Fibroblast of skin of left biceps (primary cell): ENCODE measurements at places on chromosomes 4 and X.

- DNase-seq = no peak
These were observed 940 bp upstream of the NSD2 start for GRCh38 chr4:1870328-1870577.

DNA sequence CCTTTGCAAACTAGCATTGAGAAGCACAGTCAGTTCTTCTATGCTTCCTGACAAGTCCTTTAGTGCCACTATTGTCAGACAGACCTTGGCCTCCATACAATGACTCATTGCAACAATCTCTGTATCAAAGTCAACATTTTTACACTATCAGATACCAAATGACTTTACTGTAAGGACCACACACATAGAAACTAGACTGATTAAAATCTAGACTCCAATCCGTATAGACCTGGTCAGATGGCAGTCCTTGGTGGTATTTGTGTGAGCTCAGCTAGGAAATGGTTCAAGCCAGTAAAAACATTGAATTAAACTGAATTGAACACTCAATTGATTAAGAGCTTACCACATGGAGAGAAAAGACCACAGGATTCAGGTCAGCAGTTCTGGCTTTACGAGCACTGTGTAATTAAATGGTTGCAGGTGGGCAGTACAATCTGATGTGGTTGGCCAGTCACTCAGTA lies 549.8 kb upstream of the LCORL start:
- DNase-seq = no peak

GRCh38 chr4:140286456-140286855 lies 87.0 kb upstream of the SCOC start:
- DNase-seq = no peak

GRCh38 chr4:21948347-21949072 lies at the start of gene KCNIP4:
Gene KCNIP4 (minus strand): TSS chr4:21948772.
- no peak for DNase-seq

- no peak for DNase-seq
These were observed 123.2 kb downstream of the ELOVL6 start for GRCh38 chr4:110075083-110075738.

- no peak for DNase-seq
These were observed 628.0 kb downstream of the IL1RAPL1 start for GRCh38 chrX:29215251-29215650.

DNA sequence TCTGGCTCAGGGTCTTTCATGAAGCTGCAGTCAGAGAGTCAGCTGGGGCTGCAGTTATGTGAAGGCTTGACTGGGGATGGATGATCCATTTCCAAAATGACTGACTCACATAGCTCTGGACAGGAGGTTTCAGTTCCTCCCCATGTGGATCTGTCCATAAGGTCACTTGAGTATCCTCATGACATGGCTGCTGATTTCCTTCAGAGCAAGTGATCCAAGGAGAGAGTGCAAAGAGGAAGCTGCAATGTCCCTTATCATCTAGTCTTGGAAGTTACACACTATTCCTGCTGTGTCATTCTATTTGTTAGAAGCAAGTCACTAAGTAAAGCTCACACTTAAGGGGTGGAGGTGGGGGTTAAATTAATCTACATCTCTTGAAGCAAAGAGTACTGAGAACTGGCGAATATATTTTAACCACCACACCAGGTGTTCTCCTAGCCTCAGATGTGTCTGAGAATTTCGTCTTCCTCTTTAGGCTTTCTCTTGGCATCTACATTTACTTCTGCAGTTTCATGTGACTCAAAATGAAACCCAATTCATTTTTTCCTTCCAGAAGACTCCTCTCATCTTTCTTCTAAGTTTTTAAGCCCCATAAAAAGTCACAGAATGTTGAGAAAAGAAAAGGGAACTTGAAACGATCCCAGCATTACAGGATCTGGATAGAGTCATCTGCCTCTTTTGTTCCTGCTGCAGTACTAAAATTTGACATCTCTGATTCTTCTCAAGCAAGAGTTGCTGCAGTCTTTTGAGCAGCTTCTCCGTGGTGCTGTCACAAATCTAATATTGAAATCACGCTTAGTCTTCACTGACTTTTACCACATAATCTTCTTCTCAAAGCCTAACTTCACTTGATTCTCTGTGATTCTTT lies 3.8 kb upstream of the GRPR start:
- DNase-seq = no peak

DNA sequence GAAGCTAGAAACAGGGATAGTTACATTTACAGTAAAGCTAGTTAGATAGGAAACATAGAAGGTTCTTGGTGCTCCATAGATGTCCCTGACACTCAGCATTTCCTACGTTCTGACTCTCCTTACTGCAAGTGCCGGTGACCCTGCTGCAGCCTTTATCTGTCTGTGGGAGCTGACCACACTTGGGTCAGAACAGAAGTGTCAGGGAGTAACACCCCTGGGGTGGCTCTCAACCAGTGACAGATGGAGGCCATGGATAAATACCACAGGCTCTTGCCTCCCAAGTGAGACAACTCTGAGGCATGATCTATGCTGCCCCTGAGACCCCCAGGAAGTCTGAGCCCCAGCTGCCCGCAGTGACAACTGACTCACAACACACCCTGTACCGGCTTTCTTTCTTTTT lies 69.8 kb downstream of the ANXA3 start:
- DNase-seq = no peak

- DNase-seq = no peak
These were observed 1536.4 kb upstream of the TENM3 start for GRCh38 chr4:180706766-180707165.

GRCh38 chr4:6225469-6225868 lies 25.1 kb upstream of the JAKMIP1 start:
- DNase-seq = no peak

DNA sequence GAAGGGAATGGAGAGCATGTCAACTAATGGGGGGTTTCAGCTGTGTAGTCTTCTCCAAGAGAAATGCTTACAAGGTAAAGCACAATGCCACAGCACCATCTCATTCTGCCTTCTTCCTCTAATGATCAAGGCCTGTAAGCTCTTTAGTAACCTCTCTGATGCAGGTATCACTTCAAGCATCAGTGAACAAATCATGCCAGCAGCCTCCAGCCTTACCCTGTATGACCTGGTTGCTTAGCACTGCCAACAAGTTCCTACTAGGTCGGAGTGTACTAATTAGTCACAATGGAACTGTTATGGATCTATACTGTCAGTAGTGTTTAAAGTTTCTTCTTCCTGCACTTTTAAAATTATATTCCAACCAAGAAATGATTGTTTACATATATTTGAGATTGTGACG lies 197.7 kb downstream of the GRID2 start:
- no peak for DNase-seq

DNA sequence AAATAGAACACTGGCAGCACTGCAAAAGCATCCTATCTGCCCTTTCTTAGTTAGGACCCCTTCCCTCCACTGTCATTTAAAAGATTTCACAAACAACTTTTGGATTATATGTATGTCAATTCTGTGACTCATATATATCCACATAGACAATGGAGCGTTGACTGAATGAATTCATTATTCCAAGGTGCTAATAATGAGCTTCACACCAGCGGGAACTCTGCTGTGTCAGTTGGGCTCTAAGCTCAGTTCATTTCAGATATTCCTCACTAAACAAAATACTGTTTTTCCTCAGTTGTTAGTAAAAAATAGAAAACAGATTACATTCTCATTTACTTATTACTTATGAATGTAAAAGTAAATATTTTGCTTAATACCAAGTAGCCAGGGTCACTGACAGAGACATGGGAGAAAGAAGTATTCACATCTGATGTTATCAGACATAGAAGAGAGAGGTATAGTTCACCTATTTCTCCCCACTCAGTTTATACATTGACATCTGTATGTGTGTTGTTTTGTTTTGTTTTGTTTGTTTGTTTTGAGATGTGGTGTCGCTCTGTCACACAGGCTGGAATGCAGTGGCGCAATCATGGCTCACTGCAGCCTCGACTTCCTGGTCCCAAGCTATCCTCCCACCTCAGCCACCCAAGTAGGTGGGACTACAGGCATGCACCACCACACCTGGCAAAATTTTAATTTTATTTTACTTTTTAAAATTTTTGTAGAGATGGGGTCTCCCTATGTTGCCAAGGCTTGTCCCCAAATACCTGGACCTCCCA lies 10.9 kb downstream of the NFKB1 start:
- DNase-seq = no peak

DNA sequence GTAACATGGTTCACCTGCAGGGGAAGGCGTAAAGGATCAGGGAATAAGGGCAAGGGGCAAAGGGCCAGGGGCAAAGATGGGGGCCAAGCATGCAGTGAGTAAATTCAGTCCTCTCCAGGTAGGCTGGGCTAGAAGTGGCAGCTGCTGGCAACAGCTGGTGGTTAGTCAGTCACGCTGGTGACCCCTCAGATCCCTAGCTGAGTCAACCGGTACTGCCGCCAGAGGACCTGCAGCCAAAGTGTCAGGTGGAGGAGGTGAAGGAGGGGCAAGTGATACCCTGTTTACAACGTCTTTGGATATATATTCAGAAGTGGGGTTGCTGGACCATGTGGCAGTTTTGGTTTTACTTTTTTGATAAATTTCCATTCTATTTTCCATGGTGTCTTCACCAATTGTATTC lies 24.6 kb upstream of the NAP1L2 start:
- DNase-seq = no peak

DNA sequence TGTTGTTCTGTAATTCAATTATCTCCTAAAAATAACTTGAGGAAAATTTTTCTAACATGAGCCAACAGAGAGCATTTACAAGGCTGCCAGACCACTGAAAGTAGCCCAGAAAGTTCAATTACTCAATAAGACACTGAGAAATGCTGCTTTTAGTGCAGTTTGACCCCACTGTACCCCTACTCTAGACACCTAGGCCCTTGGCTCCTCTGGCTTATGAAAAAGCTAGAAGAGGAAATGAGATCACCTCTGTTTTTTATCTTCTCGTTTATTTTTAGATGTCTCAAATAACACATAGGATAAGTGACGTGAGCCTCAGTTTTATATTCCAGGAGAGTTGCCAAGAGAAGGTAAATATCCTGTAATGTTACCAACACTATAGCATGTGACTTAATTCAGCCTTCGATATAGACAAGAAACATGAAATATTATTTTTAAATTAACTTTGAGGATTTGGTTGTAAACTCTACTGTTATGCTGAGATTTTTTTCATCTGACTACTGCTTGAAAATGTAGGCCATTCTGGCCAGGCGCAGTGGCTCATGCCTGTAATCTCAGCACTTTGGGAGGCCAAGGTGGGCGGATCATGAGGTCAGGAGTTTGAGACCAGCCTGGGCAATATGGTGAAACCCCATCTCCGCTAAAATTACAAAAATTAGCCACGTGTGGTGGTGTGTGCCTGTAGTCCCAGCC lies 24.4 kb downstream of the TNIP3 start:
- DNase-seq = peak; percentile 52

DNA sequence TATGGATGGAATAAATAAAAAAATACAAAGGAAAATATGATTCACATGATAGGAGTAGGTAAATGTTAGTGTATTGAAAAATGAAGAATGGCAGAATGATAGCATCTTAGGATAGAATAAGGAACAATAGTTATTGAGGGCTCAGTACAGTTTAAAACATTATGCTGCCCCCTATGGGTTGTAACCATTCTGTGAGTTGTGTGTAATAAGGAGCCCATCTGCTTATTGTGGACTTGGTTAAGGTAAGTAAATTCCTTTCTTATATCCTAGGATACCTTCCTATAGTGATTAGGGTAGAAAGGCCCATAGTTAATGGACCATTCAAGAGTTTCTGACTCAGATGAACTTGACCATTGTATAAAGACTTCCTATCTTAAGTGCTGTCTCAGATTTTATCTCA lies 195.8 kb downstream of the PDHA2 start:
- no peak for DNase-seq

DNA sequence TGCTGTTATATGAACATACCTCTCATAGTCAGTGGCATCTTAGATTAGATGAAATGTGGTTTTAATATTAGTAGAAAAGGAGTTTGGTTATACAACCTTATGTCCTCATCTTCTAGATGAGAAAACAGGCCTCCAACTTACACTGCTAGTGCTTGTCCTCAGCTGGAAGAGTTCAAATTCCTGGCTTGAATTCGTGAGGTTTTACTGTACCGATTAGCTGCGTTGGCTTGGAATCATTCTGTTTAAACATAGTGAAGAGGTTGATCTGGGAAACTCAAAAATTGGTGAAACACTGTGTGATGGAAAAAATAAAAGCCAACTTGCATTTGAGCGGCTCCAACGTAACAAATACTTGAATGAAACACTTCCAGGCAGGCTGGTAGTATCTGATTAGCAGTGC lies 81.0 kb downstream of the LNX1 start:
- no peak for DNase-seq

DNA sequence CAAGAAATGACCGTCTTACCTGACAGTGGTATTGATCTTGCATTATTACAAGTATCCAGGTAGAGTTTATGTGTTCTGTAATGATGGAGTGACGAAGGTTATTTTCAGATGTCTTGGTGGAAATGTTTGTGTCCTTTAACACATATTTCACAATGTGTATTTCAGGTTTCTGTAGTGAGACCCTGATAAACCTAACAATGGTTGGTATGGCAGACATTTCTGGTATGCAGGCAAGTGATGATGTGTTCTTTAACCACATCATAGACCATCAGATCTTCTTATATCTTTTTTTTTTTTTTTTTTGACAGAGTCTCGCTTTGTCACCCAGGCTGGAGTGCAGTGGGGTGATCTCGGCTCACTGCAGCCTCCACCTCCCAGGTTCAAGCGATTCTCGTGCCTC lies 14.6 kb upstream of the ATXN3L start:
- DNase-seq = no peak

- DNase-seq = no peak
These were observed 3.0 kb upstream of the PLAC1 start for GRCh38 chrX:134661295-134661694.

DNA sequence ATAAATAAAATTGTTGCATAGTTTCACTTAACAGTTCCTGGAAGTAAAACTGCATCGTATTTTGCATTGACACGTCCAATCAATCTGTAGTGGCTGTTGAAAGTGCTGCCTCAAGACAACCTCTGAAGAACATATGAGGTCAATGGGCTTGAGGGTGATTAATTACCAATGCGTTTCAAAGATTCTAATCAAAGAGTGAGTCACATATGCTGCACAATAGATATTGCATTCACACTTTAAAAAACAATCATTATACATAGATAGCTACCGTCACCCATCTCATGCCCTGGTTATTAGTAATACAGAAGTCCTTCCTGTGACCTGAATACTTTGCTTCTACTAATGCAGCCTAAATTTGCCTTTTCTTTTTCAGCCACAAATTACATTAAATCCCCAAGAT lies 743.3 kb upstream of the SLIT2 start:
- no peak for DNase-seq

- DNase-seq = peak; percentile 2
These were observed 62.2 kb downstream of the FMR1NB start for GRCh38 chrX:148043271-148043855.
